ENCODE measurements at places on chromosomes 12 and 14. TPM values are rescaled to one million over a fixed set of nuclear protein-coding genes. Genes with fewer than 3 reads are reported as not detected.

- DNase-seq = no peak
Measured at GRCh38 chr14:77570706-77571268, 45.6 kb downstream of the SPTLC2 start.

- DNase-seq = no peak
Measured at GRCh38 chr12:132154941-132155770, 10.9 kb downstream of the NOC4L start.

DNA sequence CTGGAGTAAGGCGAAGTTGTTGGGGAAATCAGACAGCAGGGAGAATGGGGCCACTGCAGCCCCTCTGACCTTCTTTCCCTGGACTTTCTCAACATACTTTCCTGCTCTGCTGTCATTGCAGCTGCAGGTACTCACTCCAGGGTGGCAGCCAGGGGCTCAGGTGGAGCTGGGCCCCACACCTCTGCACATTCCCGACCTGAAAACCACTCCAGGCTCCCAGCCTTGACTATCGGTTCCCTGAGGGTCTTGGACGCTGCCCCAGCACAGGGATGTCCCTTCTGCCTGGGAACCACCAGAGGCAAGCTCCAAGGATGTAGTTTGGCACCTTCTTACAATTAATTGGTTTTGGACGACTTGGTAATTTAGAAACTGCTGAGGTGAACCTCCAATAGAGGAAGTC, 24.8 kb upstream of the CAPRIN2 start:
- no peak for DNase-seq

- DNase-seq = peak; percentile 54
Measured at GRCh38 chr12:4164559-4165558, 108.7 kb upstream of the CCND2 start.

GRCh38 chr14:20836668-20837338, 34.2 kb upstream of the RNASE1 start:
- DNase-seq = peak; percentile 47

DNA sequence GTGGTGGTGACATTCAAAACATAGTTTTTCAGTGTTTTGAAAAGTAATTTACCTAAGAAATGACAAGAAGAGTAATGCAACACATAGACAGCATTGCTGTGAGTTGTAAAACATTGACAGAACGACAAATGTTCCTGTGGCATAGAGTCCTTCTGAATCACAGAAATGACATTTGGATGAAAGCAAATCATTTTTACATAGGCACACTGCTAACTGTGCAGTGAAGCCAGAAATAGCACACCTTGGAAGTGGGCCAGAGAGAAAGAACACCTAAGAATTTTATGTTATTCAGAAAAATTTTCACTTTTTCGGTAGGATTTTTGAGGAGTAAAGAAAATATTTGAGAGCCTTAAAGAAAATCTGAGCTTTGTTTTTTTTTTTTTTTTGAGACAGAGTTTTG, 100.6 kb downstream of the ANO4 start:
- no peak for DNase-seq

Gene NT5DC3
- 1.2 TPM for polyA plus RNA-seq

Gene FOXN4
- polyA plus RNA-seq = not detected

Gene MMP19
- 2.0 TPM for polyA plus RNA-seq

Gene NPFF
- polyA plus RNA-seq = not detected
